Kidney capillary endothelial cell (primary cell): ENCODE measurements at places on chromosomes 5 and 9.

- DNase-seq = no peak
Observed at GRCh38 chr9:83185488-83186154, 122.7 kb upstream of the RASEF start.

GRCh38 chr5:168136340-168136739 lies 155.1 kb upstream of the WWC1 start:
- DNase-seq = no peak

DNA sequence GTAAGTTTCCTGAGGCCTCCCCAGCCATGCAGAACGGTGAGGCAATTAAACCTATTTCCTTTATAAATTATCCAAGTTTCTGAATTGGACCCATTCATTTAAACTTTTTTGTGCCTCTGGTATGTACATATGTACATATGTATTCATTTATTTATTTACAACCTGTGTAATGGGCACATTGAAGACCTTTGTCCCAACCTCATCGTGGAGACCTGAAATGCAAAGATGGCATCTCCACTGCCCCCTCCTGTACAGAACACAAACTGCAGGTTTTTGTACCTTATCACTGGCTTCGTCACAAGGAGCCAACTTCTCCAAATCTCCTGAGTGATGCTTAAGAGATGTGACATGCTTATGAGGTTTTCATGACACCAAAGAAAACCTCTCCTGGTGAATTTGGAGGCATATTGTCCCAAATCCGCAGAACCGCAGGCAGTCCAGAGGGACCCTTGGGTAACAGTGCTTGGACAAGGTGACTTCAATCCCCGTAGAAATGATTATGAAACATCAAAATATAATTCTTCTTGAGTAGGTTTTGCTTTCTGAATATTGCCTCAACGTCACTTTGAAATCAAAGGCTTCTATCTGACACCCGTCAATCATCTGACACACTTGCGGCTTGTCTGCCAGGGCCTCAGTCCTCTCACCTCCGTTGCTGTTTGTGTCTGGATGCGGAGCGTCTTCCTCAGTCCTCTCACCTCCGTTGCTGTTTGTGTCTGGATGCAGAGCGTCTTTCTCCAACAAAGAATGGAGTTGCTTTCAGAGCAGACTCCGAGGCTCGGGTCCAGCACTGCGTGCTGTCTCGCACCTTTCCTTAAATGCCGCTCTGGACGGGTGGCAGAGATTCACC lies 135.0 kb upstream of the IRX4 start:
- peak; percentile 24 for DNase-seq

DNA sequence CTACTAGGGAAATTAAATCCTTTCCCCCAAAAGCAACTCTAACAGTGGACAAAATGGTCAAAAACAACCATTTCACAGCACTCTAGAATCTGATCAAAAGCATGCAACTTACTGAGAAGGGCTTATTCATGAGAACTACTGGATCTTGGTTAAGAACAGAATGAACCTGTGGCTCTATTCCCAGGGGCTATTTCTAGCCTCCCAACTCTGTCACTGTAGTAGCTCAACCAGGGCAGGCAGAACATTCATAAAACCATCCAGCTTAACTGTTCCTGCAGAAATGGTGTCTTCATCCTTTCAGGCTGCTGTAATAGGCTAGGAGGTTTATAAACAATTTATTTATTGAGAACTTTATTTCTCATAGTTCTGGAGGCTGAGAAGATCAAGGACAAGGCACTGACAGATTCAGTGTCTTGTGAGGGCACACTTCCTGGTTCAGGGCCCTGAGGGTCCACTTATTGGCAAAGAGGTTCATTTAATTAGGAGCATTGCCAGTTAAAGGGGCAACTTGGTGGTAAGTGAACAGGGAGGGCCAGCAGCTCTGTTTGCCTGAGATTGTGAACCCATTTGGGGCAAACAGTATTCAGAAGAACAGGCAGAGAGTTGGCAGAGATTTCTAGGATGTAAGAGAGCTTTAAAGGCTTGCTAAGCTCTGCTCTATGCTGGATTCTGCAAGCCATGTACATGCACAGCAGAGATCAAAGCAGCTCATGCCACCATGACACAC lies 238.5 kb upstream of the FBXL7 start:
- DNase-seq = no peak

DNA sequence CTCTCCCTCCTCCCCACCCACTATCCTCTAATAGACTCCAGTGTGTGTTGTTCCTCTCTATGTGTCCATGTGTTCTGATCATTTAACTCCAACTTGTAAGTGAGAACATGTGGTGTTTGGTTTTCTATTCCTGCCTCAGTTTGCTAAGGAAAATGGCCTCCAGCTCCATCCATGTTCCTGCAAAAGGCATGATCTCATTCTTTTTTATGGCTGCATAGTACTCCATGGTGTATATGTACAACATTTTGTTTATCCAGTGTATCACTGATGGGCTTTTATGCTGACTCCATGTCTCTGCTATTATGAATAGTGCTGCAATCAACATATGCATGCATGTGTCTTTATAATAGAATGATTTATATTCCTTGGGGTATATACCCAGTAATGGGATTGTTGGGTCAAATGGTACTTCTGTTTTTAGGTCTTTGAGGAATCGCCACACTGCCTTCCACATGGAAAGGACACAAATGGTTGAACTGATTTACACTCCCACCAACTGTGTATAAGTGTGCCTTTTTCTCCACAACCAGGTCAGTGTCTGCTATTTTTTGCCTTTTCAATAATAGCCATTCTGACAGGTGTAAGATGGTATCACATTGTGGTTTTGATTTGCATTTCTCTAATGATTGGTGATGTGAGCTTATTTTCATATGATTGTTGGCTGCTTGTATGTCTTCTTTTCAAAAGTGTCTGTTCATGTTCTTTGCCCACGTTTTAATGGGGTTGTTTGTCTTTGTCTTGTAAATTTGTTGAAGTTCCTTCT lies 96.5 kb upstream of the DAB2 start:
- DNase-seq = no peak

DNA sequence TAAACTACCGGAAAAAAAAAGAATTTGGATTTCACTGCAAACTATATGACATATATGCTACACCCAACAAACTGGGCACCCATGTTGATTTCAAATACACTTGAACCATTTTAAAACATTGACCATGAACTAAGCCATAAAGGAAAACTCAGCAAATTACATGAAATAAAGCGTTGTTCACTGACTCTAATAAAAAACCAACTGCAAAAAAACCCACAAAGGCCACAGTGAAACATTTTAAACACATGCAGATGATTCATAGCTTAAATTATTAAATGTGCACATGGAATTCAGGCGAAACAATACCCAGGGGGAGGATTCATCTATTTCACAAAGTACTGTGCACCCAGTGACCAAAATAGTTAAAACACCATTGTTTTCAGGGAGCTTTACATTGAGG lies 33.3 kb downstream of the MTRR start:
- no peak for DNase-seq

DNA sequence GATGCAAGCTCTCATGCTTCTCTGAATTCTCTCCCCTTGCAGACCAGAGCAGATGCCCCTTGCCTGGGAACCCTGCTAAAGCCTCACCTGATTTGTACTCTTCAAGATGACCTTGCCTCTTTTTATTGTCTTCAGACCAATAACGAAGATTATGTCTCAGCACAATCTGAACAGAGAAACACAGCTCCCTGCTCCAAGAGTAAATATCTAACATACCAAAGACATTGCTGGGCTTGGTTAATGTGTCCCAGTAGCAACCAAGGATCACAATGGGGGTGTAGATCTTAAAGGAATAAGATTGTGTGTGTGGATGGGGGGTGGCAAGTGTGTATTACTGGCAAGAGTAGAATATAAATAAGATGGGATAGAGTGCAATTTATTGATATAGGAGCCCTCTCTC lies 67.6 kb upstream of the LHFPL2 start:
- DNase-seq = no peak

GRCh38 chr9:96574931-96575351 lies 44.7 kb downstream of the CDC14B start:
- DNase-seq = no peak

DNA sequence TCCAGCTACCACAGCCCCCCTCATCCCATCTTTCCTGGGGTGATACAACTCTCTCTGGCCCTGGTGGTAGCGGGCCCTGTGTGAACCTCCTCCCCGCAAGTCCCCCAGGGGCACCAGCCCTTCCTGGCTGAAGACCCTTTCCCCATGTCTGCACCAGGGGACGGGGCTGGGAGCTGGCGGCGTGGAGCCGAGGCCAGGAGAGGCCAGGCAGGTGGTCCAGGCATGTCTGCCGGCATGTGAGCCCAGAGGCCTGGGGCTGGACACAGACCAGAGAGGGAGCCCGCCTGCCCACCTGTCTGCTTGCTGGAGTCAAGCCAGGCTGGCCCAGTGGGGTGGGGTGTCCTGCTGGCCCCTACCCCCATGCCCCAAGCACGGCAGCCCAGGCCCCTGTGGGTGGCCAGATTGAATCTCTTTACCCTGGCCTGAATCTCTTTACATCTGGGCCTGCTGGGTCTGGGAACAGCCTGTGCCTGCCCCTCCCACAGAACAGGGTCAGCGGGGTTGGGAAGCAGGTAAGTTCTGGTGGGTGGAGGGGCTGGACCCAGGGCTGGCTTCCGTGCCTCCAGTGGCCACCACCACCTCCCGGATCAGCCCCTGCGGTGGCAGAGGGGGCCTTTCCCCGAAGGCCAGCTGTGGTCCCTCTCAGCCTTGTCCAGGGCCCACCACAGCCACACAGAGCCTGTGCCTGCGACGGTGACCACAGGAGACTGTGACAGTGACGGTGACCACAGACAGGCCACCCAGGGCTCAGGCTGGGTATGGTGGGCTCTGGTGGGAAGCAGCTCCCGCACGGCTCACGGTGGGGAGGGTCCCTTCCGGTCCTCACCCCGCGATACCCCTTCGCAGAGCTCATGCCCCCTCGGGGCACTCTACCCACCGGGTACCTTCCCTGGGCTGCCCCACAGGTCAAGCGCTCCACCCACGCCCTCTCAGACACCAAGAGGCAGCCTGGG lies 7.1 kb downstream of the LCN12 start:
- no peak for DNase-seq

- DNase-seq = peak; percentile 72
Observed at GRCh38 chr5:178117923-178118701, 4.8 kb downstream of the N4BP3 start.

GRCh38 chr5:120655828-120656435 lies 191.8 kb downstream of the PRR16 start:
- no peak for DNase-seq

GRCh38 chr5:14882658-14883580 lies 11.3 kb upstream of the ANKH start:
- no peak for DNase-seq

- no peak for DNase-seq
Observed at GRCh38 chr5:77400645-77401044, 91.5 kb downstream of the WDR41 start.

- no peak for DNase-seq
Observed at GRCh38 chr9:4055032-4055431, 244.8 kb downstream of the GLIS3 start.

GRCh38 chr9:134759913-134760312 lies 118.3 kb downstream of the COL5A1 start:
- DNase-seq = no peak

DNA sequence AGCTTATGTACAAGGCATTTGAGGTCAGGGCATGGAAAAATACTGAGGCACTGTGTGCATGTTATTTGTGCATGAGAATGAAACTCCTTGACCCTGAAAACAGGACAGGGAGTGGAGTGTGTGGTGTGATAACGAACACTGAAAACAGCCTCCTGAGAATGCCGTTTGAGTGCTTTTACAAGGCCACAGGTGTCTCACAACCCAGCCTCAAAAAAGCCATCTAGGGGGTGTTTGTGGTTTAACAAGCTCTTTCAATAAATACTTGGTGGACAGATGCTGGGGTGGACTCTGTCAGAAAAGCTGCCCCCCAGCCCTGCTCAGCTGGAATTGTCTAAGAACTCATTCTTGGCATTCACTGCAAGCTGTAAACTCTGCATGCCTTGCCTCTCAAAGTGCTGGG lies 94.0 kb upstream of the SLC25A48 start:
- no peak for DNase-seq

- DNase-seq = no peak
Observed at GRCh38 chr9:127166651-127167524, 44.5 kb upstream of the ANGPTL2 start.

DNA sequence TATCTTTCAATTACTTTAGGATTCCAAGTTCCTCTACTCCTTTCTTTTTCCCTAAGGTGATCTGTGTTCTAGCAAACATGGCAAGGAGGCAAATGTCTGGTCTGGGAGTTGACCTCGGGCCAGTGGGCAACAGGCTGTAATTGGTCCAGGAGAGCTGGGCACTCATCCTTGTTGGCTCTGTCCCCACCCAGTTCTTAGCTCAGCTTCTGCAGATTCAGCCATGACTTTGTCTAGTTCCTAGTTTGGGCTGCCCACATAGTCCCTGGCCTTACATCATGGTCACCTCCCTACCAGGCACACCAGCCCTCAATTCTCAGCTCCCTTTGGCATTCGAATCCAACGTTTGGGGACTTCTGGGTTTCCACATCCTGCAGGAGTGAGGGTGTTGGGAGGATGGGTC lies 92.1 kb upstream of the DAP start:
- DNase-seq = no peak

GRCh38 chr5:154653764-154654485 lies 101.3 kb upstream of the LARP1 start:
- no peak for DNase-seq

DNA sequence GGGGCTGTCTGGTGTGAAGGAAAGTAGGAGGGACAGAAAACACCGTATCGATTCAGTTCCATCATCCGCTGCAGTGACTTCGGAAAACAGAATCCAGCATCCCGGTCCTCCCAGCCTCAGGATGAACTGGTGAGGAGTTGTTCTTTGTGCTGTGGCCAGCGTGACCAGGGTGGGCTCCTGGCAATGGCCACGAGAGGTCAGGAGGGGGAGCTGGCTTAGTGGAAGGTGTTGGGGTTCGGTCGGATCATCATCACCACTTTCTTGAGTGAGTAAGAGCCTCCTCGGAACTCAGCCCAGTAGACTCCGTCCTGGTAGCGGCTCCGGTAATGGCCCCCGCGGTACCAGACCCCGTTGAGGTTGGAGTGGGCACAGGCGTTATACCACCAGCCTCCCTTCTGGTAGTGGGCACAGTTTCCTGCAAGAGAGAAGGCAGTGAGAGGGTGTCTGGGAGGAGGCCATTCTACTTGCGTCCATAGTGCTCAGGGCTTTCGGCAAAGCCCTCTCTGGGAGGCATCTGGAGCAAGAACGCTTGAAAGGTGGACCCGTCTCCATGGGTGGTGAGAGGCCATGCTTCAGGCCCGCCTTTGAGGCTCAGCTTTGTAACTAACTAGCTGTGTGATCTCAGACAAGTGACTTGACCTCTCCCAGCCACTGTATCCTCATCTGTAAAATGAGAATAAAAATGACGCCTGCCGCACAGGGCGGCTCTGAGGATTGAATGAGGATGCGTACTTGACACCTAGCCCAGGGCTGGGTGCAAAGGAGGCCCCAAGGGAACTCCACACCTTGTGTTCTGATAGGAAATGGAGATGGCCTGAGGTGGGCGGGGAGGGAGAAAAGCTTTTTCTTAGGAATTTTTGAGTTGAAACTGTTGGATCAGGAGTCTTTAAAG lies 33.5 kb downstream of the ANGPTL2 start:
- no peak for DNase-seq

- no peak for DNase-seq
Observed at GRCh38 chr9:37410969-37411785, 11.3 kb upstream of the GRHPR start.

- no peak for DNase-seq
Observed at GRCh38 chr5:89946508-89946907, 463.0 kb downstream of the CETN3 start.
